Ascending aorta (tissue), 2 donors: ENCODE measurements at places on chromosomes 2 and 18. TPM values are rescaled to one million over a fixed set of nuclear protein-coding genes. Genes with fewer than 3 reads are reported as not detected.
A peak's percentile ranks its signal among the peaks of the same experiment; 100 is the strongest.

Gene LIPG
- total RNA-seq = 1.6 TPM

Gene SLC9A2
- total RNA-seq = not detected

Gene NR4A2
- total RNA-seq = 8.7 TPM

- DNase-seq = peak; percentile 43
These were observed 24.3 kb downstream of the INPP5D start for GRCh38 chr2:233084488-233084887.

- no peak for DNase-seq
These were observed 3.1 kb upstream of the KYNU start for GRCh38 chr2:142874293-142874814.

- no peak for DNase-seq
These were observed 72.3 kb downstream of the SPATS2L start for GRCh38 chr2:200378652-200379290.

- no peak for DNase-seq
These were observed 5.8 kb upstream of the LRP1B start for GRCh38 chr2:142136571-142136970.

GRCh38 chr2:144950899-144951560 is 431.1 kb upstream of the ZEB2 start:
- DNase-seq = no peak

- DNase-seq = no peak
These were observed 3.1 kb downstream of the NRXN1 start for GRCh38 chr2:51028829-51029228.

- DNase-seq = no peak
These were observed 15.4 kb downstream of the MRPL44 start for GRCh38 chr2:223972656-223973102.
